ENCODE measurements at places on chromosomes 12 and 14.

DNA sequence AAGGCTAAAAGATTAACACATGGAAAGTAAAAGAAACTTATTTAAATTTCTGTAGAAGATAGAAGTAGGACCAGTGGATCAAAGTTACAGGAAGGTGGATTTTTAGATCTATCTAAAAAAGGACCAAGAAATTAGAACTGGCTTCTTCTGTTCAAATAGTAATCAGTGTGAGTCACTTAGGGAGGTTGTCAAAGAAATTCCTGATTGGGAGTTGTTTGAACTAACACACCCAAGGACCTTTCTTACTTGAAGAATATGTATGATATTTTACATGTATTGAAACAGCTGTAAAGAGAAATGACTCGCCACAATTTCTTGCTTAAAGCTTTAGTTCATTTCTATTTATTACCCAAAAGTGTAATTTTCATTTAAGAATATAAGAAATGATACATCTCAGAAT lies 256.9 kb downstream of the RAD51B start:
- DNase-seq: no peak

- DNase-seq: no peak
Measured at GRCh38 chr14:20712904-20713303, 24.3 kb downstream of the ANG start.

DNA sequence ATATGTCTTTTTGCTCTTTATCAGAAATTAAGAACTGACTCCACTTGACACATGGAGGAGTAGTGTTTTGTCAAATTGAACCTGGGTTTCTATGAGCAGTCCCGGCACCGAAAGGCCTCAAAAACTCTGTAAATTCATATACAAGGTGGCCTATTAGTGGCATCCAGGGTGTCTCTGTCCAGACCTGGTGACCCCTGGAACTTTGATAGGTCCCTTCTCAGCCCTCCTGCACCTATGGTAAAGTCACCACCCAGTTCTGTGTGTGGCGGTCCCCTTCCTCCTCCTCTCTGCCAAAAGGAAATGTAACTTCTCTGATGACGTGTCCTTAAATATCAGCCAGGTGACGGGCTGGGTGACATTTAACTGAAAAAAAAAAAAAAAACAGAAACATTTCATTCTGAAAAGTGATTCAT lies 204.0 kb upstream of the FOXN3 start:
- DNase-seq: no peak

DNA sequence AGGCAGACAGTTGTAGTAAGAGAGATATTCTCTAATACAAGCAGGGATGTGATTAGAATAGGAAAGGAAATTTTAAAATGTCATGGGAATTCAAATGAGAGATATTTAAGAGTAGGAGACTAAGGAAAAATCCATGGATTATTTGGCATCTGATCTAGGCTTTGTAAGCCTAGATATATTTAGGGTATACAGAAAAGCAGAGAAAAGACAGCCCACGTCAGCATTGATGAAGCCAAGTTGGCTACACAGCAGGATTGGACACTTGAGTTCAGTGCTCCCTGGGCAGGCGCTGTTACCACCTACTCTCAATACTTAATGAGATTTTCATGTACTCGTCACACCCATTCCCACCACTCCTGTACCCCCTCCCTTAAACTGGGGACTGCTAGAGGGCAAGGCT lies 1.7 kb upstream of the KCNJ8 start:
- no peak for DNase-seq

- DNase-seq: no peak
Measured at GRCh38 chr12:103538397-103538796, 42.6 kb upstream of the C12orf42 start.

DNA sequence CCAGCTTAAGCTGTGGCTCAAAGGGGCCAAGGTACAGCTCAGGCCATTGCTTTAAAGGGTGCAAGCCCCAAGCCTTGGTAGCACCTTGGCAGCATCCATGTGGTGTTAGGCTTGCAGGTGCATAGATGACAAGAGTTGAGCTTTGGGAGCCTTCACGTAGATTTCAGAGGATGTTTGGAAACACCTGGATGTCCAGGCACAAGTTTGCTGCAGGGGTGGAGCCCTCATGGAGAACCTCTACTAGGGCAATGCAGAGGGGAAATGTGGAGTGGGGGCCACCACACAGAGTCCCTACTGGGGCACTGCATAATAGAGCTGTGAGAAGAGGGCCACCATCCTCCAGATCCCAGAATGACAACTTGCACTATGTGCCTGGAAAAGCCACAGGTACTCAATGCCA lies 37.9 kb downstream of the GLIPR1L2 start:
- no peak for DNase-seq

- DNase-seq: no peak
Measured at GRCh38 chr14:24473211-24473610, 30.6 kb upstream of the SDR39U1 start.

GRCh38 chr14:63840981-63841380 lies 11.8 kb upstream of the SYNE2 start:
- DNase-seq: no peak

DNA sequence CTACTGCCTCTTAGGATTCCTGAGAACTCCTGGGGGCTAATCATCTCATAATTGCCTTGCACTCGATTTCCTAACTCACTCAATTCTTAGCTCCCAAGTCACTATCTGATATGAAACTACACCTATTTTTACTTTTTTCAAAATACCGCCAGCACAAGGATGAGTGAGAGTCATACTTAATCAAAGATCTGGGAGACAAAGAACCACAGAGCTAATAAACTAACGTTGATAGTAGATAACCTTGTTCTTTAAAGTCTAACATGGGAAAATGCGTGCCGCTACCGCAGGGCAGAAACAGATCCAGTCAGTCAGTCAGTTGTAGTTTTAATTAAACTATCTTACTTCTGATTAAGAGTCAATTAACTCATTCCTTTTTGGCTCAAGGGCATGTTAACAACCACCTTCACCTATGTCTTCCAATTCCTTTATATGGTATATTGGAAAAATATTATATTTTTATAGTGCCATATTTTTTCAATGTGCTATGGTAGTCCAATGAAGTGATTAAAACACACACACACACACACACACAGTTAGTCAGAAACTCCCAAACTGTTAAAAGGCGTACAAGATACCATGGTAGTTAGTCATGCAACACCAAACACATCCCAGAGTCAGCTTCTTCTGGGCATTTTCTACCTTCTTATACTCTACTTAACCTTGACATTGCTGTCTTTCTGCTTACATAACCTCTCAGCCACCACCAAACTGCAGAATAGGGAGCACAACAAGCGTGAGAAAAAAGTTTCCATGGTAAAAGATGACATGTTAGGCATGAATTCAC lies 114.0 kb downstream of the KLHL28 start:
- DNase-seq: no peak

DNA sequence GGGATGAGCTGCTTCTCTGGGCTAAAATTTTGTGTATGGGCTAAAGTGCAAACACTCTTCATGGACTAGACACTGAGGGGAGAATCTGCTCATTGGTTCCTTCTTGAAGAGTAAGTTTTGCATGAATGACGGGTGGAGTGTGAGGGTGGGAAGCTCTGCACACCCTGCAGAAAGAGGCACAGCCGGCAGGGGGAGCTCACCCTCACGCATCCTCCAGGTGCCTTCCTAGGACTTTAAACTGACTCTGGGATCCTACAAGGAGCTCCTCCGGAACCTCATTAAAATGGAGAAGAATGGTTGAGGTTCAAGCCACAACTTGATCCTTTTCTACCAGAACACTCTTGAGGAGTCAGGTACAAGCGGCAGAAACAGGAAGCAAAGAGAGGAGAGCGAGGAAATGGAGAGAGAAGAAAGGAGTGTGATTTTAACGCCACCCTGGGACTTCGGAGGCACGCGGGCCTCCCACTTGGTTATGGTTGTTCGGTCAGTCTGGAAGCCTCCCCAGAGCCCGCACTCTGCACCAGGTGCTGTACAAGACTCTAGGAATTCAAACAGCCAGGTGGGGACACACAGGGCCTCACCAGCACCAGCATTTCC lies 87.5 kb downstream of the SETD3 start:
- DNase-seq: no peak

DNA sequence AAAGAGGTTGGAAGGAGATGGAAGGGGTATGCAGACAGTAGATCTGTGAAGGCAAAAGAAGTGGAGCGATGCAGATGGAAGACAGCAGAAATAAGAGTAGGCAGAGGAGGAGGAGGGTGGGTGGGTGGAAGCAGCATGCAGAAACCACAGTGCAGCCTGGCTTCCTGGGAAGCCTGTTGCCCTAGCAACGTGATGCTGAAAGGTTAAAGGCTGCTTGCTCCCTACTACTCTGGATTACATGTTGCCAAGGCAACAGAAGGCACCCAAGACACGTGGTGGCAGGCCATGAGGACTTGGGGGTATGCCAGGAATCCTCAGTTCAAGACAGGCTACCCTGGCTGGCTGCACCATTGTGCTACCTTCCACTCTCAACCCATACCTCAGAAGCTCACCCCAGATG lies 129.6 kb downstream of the GRIN2B start:
- peak; percentile 56 for DNase-seq

- peak; percentile 4 for DNase-seq
Measured at GRCh38 chr12:131055596-131056233, 102.0 kb downstream of the ADGRD1 start.

DNA sequence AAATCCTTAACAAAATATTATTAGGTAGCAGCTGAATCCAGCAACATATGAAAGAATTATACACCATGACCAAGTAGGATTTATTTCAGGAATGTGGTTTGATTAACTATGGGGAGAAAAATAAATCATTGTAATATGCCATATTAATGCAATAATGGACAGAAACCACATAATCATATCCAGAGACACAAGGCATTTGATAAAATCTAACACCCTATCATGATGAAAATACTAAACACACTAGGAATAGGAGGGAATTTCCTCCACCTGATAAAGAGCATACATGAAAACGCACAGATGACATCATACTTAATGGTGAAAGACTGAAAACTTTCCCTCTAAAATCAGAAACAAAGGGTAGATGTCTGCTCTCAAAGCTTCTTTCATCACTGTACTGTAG lies 238.9 kb downstream of the PHLDA1 start:
- DNase-seq: no peak

DNA sequence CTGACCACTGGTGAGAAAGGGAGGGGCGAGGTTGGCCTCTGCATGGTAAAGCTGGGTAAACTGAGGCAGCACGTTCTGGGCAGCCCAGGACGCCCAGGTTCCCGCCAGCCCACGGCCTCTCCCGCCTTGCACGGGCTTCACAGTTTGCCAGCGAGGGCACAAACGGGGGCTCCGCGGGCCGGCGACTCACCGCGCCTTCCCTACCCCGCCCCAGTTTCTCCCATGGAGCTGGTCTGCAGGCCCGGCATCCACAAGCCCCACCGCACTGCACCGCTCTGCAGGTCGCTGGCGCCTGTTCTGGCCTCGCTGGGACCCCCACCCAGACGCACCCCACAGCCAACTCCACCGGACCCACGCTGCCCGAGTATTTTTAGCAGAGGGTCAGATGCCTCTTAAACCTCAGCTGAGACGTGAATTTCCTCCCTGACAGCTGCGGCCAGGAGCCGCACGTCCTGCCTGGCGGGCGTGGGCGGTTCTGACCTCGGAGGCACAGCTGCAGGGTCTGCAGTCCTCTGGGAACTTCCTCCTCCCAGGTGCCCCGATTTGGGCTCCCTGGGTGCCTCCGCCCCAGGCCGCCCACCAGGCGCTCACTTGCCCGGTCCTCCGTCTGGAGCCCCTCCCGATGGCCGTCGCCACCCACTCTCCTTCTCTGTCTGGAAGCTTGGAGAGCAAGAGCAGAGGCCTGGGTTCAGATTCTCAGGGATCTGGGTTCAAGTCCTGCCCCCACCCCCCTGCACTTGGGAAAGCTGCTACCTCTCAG lies 29.5 kb upstream of the INF2 start:
- DNase-seq: no peak

DNA sequence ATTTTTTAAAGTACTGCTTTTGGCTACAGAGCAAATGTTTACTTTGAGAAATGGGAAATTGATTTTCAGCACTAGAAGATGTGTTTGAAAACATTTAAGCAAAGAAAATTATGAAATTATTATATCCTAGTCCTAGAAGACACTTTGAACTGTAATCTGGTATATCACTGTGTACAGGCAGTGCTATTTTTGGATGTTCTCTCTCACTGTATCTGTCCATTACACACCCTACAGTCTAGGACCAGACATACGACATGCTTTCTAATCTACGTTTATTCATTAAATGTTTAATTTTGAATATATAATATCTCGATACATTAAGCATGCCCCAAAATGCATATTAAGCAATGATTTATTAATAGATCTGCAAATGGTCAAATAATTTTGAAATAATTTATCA lies 82.5 kb downstream of the ST8SIA1 start:
- no peak for DNase-seq
